ENCODE measurements at places on chromosomes 7 and 10. TPM values are rescaled to one million over a fixed set of nuclear protein-coding genes. Genes with fewer than 3 reads are reported as not detected.

DNA sequence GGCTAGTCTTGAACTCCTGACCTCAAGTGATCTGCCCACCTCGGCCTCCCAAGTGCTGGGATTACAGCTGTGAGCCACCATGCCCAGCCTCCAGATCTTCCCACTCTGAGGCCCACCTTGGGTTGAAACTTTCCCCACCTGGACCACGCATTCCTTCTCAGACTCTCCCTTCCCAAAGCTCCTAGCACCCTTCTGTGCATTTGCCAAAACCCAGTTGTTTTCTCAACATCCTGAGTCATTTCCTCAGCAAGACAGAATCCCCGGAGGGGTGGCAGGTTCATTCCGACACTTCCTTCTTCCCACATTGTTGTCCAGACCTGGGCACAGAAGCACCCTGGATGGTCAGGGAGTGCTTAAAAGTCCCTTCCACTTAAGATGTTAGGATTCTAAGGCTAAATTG lies 28.9 kb downstream of the BAG3 start:
- no peaks in the 10 kb centered on the region for H3K27me3 ChIP-seq
- peaks cover 27% of the 10 kb centered on the region for H3K4me1 ChIP-seq
- no peak for DNase-seq
- H3K27ac ChIP-seq, result no peak overlapping the region
- H3K4me3 ChIP-seq, result no peak overlapping the region

GRCh38 chr7:92158660-92159575 lies 20.0 kb downstream of the LRRD1 start:
- H3K27ac ChIP-seq, result no peak overlapping the region
- H3K4me1 ChIP-seq, result no peaks in the 10 kb centered on the region
- H3K27me3 ChIP-seq, result no peaks in the 10 kb centered on the region
- H3K4me3 ChIP-seq, result no peak overlapping the region

DNA sequence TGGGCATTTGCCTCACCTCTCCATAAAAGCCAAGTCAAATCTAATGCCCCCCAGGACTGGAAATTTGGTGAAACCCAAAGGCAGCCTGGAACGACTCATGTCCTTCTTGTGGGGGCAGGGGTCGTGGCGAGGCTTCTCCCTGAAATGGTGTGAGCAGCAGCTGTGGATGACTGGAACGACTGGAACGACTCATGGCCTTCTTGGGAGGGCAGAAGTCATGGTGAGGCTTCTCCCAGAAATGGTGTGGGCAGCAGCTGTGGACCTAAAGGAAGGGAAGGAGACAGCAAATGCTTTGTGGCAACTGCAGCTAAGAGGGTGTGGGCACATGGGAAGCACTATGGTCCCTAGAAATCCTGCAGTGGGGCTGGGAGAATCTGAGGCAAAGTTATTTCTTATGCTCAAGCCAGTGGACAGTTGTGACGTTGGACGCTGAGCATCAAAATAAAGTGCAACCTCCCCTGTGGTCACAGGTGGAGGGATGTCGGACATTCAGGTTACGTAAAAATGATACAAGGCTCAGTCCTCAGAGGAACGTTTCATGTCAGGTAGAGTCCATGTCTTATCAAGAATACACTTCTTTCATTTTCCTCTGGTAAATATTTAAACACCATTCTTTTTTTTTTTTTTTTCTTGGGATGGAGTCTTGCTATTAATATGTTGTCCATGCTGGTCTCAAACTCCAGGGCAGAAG lies 107.0 kb upstream of the KIF5B start:
- H3K4me3 ChIP-seq, result no peak overlapping the region
- H3K4me1 ChIP-seq, result no peaks in the 10 kb centered on the region
- H3K27me3 ChIP-seq, result no peaks in the 10 kb centered on the region
- no peaks in the 10 kb centered on the region for H3K36me3 ChIP-seq
- H3K27ac ChIP-seq, result no peak overlapping the region

GRCh38 chr7:134522601-134523000 lies 4.8 kb upstream of the AKR1B10 start:
- no peak overlapping the region for H3K27ac ChIP-seq
- no peak overlapping the region for H3K4me3 ChIP-seq
- no peak for DNase-seq
- no peaks in the 10 kb centered on the region for H3K36me3 ChIP-seq
- peaks cover 9% of the 10 kb centered on the region for H3K27me3 ChIP-seq
- no peaks in the 10 kb centered on the region for H3K4me1 ChIP-seq

The MRPS17 gene
- total RNA-seq, result 12.6 TPM

The RAB19 gene
- total RNA-seq, result 2.9 TPM

The MNX1 gene
- total RNA-seq, result 0.93 TPM

The CPEB3 gene
- total RNA-seq, result 5.7 TPM

The PNLIP gene
- total RNA-seq, result not detected
